ENCODE measurements at places on chromosomes 12 and 14. TPM values are rescaled to one million over a fixed set of nuclear protein-coding genes. Genes with fewer than 3 reads are reported as not detected.

Gene BDKRB2
- 74.1 TPM for total RNA-seq

Gene FLVCR2
- 1.8 TPM for total RNA-seq

Gene DACT1
- 27.4 TPM for total RNA-seq

Gene SPTB
- under 0.01 TPM for total RNA-seq

Gene RBP5
- 0.12 TPM for total RNA-seq
